ENCODE measurements at places on chromosomes 2 and 18.

- no peaks in the 10 kb centered on the region for H3K27me3 ChIP-seq
- DNase-seq = no peak
- no peak overlapping the region for H3K27ac ChIP-seq
- no peaks in the 10 kb centered on the region for H3K36me3 ChIP-seq
- no peaks in the 10 kb centered on the region for H3K4me1 ChIP-seq
Observed at GRCh38 chr2:174585146-174585545, 12.5 kb downstream of the WIPF1 start.

- H3K4me1 ChIP-seq = no peaks in the 10 kb centered on the region
- H3K36me3 ChIP-seq = no peaks in the 10 kb centered on the region
- H3K4me3 ChIP-seq = no peak overlapping the region
- no peak overlapping the region for H3K27ac ChIP-seq
Observed at GRCh38 chr2:219016721-219017120, 23.5 kb upstream of the CRYBA2 start.

DNA sequence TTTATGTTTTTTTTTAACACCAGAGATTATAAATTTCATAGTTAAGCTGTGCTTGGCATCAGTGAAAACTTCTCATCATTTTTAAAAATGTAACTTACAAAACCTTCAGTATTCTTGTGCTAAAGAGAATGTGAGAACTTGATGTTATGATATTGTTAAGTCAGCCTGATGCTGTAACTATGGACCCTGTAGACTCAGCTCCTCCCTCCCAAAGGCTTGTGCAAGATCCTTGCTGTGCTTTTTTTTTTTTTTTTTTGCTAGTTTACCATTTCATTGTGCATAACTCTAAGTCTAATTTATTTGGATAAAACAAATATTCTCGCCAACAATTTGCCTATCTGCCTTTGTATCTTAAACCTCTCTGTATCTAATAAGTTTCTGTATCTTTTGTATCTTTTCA lies 12.9 kb upstream of the TFPI start:
- no peaks in the 10 kb centered on the region for H3K27me3 ChIP-seq
- no peak overlapping the region for H3K4me3 ChIP-seq
- H3K4me1 ChIP-seq = no peaks in the 10 kb centered on the region
- no peak overlapping the region for H3K27ac ChIP-seq

DNA sequence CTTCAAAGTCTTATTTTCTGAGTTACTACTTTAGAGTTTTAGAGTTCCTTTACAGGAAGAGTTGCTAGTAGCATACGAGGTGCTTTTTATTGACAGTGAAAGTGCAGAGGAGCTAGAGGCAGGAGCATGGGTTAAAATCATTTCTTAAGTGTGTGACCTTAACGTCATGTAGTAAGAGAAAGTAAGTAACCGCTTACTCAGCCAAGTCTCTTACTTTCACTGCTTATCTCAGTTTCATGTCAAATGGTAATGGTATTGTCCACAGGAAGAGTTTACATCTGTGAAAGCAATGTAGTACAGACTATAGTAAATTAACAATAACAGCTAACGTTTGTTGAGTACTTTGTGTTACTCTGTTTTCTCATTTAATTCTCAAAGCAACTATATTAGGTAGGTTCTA lies 12.6 kb downstream of the NDUFAF7 start:
- DNase-seq = no peak
- no peaks in the 10 kb centered on the region for H3K4me1 ChIP-seq
- no peak overlapping the region for H3K27ac ChIP-seq
- no peaks in the 10 kb centered on the region for H3K36me3 ChIP-seq

- no peak overlapping the region for H3K4me3 ChIP-seq
- no peak overlapping the region for H3K27ac ChIP-seq
- H3K36me3 ChIP-seq = no peaks in the 10 kb centered on the region
- H3K4me1 ChIP-seq = no peaks in the 10 kb centered on the region
- DNase-seq = no peak
Observed at GRCh38 chr2:197919487-197919886, 115.1 kb downstream of the PLCL1 start.

DNA sequence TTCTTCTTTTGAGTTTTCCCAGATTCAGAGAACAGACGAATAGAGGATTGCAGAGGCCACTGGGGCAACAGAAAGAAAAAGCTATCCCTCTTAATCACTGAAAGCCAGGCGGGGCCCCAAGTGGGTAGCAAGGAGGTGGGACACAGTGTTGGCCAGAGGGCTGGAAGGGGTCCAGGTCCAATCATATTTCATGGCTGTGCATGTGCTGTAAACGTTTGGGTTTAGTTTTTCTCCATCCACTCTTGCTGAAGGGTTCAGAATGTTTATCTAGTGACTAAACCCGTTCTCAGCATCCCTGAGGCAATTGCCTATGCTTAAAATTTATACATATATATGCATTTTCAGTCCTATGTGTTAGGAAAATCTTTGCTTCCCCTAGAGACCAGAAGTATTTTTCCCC lies 99.4 kb upstream of the EPHA4 start:
- no peaks in the 10 kb centered on the region for H3K36me3 ChIP-seq
- no peaks in the 10 kb centered on the region for H3K4me1 ChIP-seq
- H3K27me3 ChIP-seq = no peaks in the 10 kb centered on the region
- no peak overlapping the region for H3K4me3 ChIP-seq
- H3K27ac ChIP-seq = no peak overlapping the region
- DNase-seq = no peak

- H3K4me1 ChIP-seq = no peaks in the 10 kb centered on the region
- H3K27ac ChIP-seq = no peak overlapping the region
- H3K27me3 ChIP-seq = no peaks in the 10 kb centered on the region
- H3K4me3 ChIP-seq = no peak overlapping the region
- DNase-seq = no peak
Observed at GRCh38 chr2:39991298-39991697, 212.2 kb upstream of the THUMPD2 start.

- no peaks in the 10 kb centered on the region for H3K4me1 ChIP-seq
- no peak overlapping the region for H3K27ac ChIP-seq
- DNase-seq = no peak
- peaks cover 4% of the 10 kb centered on the region for H3K27me3 ChIP-seq
- H3K4me3 ChIP-seq = no peak overlapping the region
Observed at GRCh38 chr2:236215196-236215595, 47.0 kb upstream of the GBX2 start.

DNA sequence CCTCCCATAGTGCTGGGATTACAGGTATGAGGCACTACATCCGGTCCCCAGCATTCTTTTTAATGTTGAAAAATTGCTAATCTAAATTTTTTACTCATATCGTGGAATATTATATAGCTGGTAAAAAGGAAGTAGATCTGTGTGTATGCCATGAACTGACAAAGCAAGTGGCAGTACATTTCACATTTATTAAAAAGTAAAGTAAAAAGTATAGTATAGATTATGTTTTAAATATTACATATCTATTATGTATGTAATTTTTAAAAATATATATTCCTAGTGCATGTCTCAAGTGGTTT lies 25.1 kb downstream of the PLEKHB2 start:
- H3K27ac ChIP-seq = no peak overlapping the region
- no peak overlapping the region for H3K4me3 ChIP-seq

Data from colonic mucosa (tissue), 4 donors.